ENCODE measurements at places on chromosomes 12 and 14.

DNA sequence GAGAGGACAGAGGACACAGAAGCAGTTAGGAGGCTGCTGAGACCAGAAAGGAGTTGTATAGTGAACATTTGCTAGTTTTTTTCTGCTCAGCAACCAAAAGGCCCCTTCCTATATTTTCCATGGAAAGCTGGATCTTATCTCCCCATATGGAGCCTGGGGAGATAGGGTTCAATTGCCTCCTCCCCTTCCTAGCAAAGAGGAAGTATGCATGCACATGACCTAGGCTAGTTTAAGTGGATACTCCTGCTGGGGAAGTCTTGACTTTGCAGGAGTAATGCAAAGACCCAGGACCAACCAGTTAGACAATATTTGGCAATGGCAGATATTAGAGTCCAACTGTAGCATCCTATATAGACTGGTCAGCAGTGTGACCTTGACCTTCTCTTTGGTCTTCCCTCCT lies 15.1 kb downstream of the CHD8 start:
- no peak for DNase-seq

DNA sequence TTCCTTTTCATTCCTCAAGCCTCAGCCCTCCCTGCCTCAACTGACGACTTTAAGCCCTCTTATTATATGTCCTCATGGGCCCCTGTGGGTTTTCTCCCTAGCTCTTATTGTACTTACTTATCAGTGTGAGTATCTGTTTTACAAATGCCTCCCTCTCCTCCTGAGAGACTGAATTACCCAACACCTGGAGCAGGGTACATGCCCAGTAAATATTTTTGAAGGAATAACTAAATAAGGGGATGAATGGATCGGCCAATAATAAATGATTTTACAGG lies 95.8 kb upstream of the SLC35F4 start:
- no peak for DNase-seq

- DNase-seq, result no peak
These were observed 268.3 kb upstream of the CPNE8 start for GRCh38 chr12:39173726-39174125.

DNA sequence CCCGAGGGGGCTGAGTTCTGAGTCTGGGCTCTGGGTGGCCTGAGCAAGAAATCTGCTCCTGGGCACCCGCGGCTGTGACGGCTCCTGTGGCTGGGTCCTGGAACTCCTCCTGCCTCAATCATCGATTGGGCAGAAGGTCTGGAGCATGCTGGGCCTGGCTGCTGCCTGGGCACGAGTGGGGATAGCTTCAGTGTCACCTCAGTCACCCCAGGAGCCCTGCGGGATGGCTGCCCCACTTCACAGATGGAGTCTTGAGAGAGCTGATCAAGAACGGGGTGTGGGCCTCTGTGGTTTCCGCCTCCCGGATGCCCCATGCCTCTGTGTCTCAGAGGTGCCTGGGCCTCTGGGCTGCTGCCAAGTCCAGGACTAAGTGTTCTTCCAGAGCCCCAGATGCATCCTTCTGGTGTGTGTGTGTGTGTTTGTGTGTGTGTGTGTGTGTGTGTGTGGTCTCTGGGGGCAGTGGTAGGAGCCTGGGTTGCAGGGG lies 185.6 kb upstream of the C14orf180 start:
- peak; percentile 76 for DNase-seq

GRCh38 chr12:129373746-129374145 lies 520.5 kb downstream of the GLT1D1 start:
- DNase-seq, result no peak

DNA sequence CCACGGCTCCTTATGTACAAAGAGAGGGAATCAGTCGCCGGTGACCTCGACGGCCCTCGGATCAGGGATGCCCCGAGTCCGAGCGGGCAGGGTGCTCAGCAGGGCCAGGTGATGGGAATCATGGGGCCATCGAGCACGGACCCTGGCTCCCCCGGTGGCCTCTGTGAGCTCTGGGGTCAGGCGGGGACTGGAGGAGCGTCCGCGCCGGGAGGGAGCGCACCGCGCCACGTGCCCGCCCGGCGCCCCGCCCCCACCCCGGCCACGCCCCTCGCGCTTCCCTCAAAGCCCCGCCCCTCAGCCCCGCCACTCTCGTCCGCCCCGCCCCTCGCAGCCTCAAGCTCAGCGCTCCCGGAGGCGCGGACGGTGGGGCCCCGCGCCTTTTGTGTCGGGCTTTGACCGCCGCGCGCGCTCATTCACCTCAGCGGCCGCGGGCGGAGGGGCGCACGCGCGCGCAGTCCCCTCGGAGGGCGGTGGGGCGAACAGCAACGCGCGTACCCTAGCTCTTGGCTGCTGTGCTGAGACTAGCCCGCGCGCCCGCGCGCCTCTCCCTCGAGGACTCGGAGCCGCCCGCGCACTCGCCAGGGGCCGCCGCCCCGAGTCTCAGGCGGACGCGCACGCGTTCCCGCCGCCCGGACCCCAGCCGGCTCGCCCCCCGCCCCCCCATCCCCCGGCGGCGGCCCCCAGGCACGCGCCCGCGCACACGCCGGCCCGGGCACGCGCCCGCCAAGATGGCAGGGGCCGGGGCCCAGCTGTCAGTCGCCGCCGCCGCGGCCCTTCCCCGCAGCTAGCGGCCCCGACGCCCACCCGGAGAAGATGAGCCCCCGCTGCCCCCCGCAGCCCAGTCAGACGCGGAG lies 93.9 kb upstream of the EVL start:
- peak; percentile 69 for DNase-seq

DNA sequence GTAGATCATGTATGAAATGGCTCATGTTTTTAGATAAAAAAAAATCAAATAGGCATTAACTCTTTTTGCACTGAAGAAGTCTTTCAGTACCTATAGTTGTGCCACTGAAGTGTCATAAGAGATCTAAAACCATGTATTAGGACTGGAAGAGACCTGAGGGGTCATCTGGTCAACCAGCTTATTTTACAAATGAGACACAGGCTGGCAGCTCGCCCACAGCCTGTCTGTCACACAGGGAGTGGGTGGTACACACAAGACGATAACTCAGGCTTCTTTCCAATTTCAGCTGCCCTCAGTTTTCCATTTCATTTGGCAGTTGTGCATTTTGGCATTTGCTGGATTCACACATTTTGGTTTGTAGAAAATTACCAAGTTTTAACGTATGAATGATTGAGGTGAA lies 34.7 kb downstream of the C12orf75 start:
- no peak for DNase-seq

- no peak for DNase-seq
These were observed at the start of gene TBC1D30 for GRCh38 chr12:64824500-64825142. Gene TBC1D30 (plus strand): TSS chr12:64824647. CDS start chr12:64824880, 233 bp downstream.

DNA sequence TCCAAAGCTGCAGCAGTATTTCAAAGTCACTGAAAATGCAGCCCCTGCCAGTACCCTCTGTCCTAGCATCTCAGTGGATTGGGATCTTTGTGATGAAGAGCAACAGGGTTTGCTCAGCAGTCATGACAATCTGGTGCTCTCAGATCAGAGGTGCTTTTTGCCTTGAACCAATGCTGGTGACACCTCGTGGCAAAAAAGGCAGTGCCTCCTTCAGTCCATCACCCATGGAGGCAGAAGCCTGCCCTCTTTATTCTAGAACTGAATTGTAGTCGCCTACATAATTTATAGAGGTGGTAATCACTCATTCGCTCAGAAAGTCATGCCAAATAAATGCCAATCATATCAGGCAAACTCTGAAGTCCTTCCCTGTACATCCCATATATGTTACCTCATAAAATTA lies 126.0 kb upstream of the VRK1 start:
- DNase-seq, result no peak

DNA sequence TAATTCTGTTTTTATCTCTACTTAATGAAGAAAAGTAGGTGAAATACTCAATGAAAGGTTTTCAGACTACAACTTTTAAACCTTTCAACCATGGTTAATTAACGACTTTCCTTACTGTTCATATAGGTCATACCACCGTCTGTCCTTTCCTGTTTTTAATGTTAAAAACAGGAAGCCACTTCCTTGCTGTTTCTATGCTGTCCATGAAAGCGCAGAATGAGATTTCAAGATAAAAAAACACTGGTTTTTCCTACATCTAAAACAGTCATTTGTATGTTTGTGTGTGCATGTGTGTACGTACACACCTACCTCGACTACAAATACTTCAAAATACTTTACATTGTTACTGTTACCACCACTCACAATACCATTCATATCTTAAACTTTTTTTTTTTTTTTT lies 27.3 kb downstream of the SPTLC2 start:
- no peak for DNase-seq

- DNase-seq, result no peak
These were observed 166.4 kb downstream of the TSPAN9 start for GRCh38 chr12:3243376-3244084.

- no peak for DNase-seq
These were observed 46.3 kb upstream of the BCL11B start for GRCh38 chr14:99318091-99318958.

DNA sequence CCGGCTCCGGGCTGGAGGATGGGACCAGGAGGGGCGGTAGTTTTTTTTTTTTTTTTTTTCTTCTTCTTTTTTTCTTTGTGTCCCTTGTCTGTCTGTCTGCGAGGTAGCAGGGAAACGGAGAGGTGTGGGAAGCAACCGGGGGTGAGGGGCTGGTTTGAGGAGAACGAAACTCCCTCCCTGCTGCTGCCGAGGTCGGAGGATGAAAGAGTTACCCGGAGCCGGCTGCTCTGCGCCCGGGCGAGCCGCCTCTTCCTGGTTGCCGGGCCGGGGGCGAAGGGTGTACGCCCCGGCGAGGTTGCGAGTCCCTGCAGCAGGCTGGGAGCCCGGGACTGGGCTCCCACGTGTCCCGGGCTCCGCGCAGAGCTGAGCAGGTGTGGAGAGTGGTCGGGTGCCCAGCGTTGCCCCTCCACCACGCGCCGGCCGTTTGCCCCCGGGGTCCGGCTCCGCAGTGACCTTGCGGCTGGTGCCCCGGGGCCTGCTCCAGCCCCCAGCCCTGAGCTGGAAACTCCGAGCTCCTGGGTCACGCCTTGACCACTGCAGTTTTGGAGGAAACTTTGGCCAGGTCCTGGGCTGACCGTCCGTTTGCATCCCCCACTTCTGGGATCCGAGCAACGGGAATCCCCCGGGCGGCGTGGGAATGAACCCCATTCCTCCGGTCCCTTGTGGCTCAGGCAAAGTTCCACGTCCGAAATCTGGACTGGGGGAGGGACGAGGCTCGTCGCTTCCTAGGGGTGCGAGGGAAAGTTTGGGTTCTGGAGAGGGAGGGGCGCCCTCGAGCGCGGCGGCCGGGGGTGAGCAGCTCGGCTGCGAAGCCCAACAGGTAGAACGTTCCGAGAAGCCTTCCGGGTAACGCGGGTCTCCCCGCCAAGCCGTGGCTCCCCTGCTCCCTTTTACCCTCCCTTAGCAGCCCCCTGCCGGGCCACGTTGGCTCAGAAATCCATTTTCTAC lies 1.3 kb downstream of the CHST11 start:
- peak; percentile 54 for DNase-seq

DNA sequence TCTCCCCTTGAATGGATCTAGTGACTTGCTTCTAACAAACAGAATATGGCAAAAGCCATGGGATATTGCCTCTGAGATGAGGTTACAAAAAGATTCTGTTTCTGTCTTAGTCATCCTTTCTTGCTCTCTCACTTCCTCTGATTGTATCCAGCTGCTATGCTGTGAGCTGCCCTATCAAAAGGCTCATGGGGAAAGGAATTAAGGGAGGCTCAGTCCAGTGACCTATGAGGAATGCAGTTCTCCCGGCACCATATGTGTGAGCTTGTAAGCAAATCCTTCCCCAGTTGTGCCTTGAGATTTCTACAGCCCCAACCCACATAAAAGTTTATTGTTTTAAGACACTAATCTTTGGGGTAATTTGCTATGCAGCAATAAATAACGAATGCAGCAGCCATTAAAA lies 183.1 kb downstream of the KLHL28 start:
- DNase-seq, result no peak

DNA sequence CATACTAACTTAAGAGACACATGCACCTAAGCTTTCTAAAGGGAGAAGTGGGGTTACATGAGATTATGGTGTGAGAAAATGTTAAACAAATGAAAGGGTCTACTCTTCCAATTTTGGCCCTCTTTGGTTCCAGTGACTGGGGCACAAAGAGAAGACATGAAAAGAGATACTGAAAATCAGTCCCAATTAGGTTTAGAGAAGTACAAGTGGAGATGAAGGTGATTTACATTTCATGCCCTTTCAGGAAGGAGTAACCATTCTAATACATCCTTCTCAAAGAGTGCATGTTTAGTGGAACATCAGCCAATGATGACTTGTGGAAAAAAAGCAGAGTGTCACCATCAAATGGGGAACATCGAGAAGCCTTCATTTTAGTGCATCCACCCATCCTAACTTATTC lies 14.4 kb downstream of the MGP start:
- DNase-seq, result no peak
